ENCODE measurements at places on chromosomes 16 and 17.

DNA sequence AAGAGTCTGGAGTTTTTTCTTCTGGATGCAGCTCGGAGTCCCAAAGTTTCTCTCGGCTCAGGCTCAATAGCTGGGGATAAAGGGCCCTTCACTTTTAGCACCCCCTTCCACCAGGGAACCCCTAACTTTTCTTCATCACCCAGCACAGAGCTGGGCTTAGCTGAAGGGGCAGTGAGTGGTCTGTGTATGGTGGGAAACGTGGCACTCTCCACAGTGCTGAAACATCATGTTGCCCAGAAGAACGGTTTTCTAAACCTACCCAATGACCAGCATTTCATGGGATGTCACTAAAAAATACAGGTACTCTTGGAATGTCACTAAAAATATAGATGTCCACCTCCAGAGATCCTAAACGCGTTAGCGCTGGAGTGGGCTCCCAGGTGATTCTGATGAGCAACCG is 12.0 kb downstream of the ERN2 start:
- no peak for DNase-seq

GRCh38 chr16:10846213-10846998 is 27.8 kb upstream of the TVP23A start:
- no peak for DNase-seq

DNA sequence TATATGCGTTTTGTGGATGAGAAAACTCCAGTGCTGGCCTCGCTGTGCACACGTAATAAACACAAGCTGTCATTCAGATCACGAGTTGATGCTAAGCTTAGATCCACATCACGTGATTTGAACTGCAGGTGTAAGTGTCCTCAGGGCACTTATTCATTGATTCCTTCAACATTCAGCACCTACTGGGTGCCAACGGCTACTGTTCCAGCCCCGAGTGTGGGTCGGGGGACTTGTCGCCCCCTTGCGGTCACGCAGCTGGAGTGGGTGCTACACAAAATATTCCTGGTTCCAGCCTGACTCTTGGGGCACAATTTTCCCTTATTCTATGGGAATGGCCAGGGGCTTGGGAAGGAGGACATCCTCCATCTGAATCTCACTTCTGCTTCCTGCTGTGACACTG is 29.9 kb upstream of the GINS2 start:
- DNase-seq = no peak

DNA sequence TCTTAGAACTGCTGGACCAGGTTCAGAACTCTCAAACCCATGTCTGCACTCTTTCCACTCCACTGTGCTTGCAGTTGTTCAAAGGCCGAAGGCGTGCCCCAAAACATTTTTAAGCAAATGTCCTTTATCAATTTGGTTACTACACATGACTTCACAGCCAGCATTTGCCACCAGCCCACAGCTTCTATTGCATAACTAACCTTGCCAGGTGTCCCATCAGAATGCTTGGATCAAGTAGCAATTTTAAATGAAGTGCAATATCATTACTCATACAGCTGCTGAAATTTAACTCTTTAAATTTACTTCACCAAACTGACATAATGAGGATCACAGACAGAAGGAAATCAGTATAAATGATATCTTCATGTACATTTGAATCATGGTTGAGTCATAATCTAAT is 29.8 kb upstream of the HS3ST3A1 start:
- DNase-seq = peak; percentile 26

DNA sequence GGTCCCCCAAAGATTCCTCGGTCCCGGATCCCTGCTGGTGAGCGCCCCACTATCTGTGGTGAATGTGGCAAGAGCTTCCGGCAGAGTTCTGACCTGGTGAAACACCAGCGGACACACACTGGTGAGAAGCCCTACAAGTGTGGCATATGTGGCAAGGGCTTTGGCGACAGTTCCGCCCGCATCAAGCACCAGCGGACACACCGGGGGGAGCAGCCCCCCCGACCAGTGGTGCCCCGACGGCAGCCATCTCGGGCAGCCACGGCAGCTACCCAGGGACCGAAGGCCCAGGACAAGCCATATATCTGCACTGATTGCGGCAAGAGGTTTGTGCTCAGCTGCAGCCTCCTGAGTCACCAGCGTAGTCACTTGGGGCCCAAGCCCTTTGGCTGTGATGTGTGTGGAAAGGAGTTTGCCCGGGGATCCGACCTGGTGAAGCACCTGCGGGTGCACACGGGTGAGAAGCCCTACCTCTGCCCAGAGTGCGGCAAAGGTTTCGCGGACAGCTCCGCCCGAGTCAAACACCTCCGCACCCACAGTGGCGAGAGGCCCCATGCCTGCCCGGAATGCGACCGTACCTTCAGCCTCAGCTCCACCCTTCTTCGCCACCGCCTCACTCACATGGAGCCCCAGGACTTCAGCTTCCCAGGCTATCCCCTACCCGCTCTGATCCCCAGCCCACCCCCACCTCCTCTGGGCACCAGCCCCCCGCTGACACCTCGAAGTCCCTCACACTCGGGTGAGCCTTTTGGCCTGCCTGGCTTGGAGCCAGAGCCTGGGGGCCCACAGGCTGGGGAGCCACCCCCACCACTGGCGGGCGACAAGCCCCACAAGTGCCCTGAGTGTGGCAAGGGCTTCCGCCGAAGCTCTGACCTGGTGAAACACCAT is 2.8 kb downstream of the ZNF48 start:
- no peak for DNase-seq

DNA sequence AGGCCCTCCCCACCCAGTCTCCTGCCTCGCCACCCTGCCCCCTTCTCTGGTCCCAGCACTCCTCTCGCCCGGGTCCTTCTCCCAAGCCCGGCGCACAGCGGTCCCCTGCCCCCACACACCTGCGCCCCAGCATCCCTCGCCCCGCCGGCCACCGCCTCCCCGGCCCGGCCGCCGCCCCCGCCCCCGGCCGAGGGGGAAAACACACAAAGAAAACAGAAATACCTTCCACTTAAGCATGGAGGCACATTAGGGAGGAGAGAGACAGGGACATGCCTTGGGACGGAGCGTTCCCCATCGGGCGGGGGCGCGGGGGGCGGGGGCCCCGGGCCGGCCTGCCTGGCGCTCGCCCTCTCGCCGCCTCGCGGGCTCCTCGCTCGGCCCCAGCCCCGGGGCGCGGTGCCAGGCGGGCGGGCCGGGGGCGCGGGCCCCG is 326 bp downstream of the SRCIN1 start:
- no peak for DNase-seq

- DNase-seq = no peak
Measured at GRCh38 chr17:33028778-33029177, 37.1 kb downstream of the SPACA3 start.

DNA sequence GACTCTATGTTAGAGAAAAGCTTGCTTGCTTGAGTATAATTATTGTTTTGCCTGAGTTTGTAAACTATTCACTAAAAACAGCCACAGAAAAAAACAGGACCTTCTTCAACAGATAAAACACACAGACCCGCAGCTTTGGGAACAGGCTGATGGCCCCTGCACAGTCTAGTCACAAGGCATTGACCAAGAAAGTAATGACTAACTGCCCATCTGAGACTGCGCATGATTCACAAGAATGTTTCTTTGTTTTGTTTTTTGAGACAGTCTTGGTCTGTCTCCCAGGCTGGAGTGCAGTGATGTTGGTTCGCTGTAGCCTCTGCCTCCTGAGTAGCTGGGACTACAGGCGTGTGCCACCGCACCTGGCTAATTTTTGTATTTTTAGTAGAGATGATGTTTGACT is 2.8 kb upstream of the ZKSCAN2 start:
- DNase-seq = no peak

DNA sequence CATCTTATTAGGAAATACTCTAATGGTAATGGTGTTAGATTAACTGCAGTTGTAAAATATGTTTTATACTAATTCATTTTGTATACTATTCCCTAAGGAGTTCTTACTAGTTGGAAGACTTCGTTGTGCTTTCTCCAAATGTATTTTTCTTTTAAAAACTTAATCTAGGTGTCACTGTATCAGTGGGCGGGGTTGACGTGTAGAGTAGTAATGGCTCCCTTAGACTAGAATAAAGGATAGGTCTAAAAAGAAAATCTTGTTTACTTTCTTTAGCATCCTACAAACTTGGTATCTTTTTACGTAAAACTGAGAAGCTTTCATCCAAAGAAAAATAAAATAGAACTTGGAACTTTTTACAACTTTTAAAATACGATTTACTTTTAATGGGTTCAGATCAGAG is 55.0 kb upstream of the MRC2 start:
- no peak for DNase-seq

- DNase-seq = no peak
Measured at GRCh38 chr17:29766796-29767327, 144.2 kb upstream of the CORO6 start.

- no peak for DNase-seq
Measured at GRCh38 chr17:60602385-60602742, 2.4 kb downstream of the PPM1D start.

DNA sequence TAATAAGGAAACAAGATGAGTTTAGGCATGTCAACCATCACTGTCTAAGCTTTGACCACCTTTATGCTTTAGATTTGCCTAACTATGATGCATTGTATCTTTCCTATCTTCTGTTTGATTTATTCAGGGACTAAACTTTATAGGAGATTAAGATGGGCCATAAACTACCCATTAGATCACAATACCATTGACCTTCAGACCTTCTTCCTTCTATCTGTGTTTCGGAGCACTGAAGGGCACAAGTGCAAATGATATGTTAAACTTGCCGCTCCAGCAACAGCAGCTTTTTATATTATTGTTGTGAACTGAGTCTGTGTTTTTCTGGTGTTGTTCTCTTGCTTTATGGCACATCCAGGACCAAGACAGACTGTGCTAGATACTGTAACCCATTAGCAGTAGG is 16.6 kb upstream of the ALDH3A2 start:
- DNase-seq = no peak

DNA sequence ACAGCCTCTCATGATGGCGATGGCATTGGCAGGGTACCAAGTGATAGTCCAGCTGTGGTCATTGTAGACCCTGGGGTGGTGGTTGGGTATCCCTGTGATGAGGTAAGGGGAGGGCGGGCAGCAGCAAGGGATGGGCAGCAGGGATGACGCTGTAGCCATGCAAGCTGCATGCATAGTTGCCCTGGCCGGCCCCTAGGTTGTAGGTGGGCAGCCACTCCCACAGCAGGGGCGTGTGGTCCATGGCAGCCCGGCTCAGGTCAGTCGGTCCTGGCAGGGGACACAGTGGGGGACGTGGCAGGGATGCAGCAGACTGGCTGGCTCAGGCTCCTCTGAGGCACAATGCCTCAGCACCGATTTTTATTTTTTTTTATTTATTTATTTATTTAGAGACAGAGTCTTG is 8.7 kb downstream of the DRC3 start:
- DNase-seq = no peak

GRCh38 chr16:252366-253337 is 18.0 kb downstream of the FAM234A start:
- no peak for DNase-seq

DNA sequence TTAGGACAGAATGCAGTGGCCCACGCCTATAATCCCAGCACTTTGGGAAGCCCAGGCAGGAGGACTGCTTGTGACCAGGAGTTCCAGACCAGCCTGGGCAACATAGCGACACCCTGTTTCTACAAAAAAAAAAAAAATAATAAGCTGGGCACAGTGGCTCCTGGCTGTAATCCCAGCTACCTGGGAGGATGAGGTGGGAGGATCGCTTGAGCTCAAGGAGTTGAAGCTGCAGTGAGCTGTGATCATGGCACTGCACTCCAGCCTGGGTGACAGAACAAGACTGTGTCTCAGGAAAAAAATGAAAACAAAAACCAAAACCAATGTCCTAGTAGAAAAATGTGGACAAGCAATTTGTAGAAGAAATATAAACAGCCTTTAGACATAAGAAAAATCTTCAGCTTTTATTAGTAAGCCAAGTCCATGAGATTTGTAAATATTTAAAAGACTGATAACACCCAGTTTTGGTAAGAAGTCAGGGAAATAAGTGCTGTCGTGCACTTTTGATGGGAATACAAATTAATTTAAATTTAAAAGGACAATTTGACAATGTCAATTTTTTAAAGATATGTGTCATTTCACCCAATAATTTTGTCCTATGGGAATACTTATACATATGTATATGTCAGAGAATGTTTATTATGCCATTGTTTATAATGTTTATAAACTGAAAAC is 11.1 kb downstream of the SCPEP1 start:
- no peak for DNase-seq

DNA sequence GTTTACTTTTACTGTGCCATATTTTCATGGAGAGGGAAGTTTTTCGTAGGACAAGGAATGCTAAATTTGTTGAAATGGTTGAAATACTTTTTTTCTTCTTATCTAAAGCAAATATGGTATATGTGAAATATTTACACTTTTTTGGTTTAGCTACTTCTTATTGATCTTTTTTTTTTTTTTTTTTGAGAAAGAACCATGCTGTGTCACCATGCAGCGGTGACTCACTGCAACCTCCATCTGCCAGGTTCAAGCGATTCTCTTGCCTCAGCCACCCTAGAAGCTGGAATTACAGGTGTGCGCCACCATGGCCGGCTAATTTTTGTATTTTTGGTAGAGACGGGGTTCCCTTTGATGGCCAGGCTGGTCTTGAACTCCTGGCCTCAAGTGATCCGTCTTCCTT is 100.5 kb downstream of the FTO start:
- no peak for DNase-seq

- DNase-seq = no peak
Measured at GRCh38 chr16:62335356-62335755, 299.1 kb upstream of the CDH8 start.

DNA sequence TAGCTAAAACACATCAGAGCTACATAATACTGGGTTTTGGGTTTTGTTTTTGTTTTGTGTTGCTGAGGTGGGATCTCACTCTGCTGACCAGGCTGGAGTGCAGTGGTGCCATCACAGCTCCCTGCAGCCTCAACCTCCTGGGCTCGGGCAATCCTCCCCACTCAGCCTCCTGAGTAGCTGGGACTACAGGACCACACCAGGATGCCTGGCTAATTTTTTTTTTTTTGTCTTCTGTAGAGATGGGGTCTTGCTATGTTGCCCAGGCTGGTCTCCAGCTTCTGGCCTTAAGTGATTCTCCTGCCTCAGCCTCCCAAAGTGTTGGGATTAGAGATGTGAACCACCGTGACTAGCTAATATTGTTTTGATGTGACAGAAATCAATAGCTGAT is 6.2 kb downstream of the MEAK7 start:
- DNase-seq = no peak

GRCh38 chr17:27940503-27941428 is 47.6 kb upstream of the LYRM9 start:
- no peak for DNase-seq

DNA sequence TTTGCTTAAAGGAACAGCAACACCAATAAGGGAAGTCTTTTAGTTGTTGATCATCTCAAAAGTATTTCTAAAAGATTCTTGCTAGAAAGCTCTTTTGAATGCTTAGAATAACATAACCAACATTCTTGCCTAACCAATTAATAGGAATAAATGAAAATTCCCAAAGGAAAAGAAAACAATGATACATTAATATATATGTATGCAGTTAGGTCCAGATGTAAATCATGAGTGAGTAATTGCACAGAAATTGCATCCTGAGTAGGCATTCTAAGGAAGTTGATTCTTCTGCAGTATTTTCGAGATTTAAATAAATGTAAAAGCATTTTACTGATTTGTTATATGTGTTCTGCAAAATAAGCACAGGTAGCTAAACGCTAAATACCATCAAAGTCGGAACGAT is 22.1 kb downstream of the COX10 start:
- peak; percentile 64 for DNase-seq

Measured in fibroblast of upper back skin (primary cell).